ENCODE measurements at places on chromosomes 1 and 21.

- DNase-seq = no peak
These were observed 20.5 kb downstream of the TARBP1 start for GRCh38 chr1:234458352-234459017.

DNA sequence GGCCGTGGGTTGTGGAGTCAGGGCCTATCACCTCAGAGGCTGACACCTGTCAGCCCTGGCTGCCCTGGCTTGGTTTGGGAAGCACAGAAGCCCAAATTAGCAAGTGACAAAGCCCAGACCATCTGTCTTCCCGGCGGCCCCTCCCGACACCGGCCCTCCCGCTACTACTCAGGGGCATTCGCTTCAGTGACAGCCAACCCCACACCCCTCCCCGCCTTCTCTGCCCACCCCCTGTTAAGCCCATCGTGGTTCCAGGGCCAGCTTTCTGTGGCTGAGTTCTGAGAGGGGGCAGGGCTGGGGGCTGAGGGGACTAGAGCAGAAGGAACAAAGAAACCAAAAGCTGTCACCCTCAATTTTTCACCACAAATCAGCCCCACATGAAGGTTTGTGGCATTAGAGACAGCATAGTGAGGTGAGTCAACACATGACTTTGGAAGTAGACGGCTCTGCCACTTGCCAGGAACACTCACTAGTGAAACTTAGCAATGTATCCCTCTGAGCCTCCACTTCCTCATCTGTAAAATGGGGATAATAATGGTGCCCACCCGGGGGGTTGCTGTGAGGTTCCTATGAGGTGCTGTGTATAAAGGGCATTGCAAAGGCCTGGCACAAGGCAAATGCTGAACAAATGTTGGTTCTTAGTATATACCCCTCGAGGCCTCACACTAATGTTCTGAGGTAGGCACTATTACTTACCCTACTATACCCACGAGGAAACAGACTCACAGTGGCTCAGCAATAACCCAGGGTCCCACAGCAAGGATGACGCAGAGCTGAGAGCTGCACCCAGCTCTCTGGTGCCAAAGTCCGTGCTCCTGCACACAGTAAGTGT is 5.2 kb upstream of the TNNI1 start:
- no peak for DNase-seq

- no peak for DNase-seq
These were observed 56.2 kb downstream of the STUM start for GRCh38 chr1:226604560-226605317.

DNA sequence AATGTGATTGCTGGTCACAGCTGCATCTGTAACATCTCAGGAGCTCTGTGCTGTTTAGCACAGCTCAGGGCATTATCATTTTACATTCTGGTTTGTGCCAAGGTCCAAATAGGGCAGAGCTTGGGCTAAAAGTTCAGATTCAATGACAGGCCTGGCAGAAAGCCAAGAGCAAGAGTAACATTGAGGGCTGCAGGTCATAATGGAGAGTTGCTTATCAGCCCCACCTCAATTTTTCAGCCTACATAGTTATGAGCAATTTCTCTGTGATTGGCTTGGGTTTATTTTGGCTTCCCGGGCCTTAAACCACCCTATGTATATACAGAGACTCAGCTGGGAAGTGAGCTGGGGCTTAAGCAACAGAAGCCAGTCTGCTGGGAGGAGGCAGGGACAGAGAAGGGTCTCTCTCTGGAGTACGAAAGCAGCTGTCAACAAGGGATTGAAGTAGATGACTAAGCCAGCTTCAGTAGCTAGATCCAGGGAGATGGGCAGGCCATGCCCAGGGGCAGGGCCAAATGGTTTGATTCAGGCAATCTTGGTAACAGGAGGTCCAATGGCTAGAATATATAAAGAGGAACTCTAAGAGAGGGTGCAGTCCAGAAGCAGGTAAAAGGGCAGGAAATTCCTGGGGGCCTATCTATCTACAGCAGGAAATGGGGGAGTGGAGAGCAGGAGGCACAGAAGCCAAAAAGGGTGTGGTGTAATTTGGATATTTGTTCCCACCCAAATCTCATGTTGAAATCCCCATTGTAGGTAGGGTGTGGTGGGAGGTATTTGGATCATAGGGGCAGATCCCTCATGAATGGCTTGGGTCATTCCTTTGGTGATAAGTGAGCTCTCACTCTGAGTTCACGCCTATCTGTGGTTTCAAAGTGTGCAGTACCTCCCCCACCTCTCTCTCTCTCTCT is 49.0 kb downstream of the BRINP2 start:
- DNase-seq = no peak

GRCh38 chr21:35288238-35288637 is 239.1 kb upstream of the RUNX1 start:
- DNase-seq = no peak

- no peak for DNase-seq
These were observed 55.4 kb downstream of the C1orf185 start for GRCh38 chr1:51157395-51157794.

DNA sequence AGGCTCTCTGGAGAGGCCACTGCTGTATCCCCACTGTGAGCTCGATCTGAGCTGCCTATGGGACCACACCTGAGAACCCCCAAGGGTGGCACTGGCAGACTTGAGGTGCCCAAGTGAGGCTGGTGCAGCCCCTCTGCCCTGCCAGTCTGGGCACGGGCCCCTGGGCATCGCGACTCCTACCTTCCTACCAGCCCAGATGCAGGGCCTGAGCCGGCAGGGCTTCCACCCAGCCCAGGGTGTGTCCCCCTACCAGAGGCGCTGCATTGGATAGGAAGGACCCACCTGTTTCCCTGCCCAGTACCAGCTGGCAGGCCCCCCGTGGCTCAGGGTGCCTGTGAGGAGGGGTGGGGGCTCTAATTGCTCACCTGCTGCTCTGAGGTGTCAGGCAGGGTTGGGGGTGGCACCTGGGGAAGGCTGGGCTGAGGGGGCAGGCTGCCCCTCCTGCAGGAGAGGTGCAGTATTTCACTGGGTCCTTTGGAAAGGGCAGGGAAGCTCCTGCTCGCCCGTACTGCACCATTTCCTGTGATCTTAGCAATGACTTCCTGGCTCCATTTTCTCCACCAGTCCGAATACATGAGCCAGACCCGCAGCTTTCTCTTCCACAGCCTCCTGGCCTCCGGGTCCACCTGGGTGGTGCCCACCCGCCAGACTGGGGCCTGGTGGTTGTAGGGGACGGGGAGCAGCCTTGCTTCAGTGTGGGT is 11.8 kb downstream of the TP73 start:
- no peak for DNase-seq

DNA sequence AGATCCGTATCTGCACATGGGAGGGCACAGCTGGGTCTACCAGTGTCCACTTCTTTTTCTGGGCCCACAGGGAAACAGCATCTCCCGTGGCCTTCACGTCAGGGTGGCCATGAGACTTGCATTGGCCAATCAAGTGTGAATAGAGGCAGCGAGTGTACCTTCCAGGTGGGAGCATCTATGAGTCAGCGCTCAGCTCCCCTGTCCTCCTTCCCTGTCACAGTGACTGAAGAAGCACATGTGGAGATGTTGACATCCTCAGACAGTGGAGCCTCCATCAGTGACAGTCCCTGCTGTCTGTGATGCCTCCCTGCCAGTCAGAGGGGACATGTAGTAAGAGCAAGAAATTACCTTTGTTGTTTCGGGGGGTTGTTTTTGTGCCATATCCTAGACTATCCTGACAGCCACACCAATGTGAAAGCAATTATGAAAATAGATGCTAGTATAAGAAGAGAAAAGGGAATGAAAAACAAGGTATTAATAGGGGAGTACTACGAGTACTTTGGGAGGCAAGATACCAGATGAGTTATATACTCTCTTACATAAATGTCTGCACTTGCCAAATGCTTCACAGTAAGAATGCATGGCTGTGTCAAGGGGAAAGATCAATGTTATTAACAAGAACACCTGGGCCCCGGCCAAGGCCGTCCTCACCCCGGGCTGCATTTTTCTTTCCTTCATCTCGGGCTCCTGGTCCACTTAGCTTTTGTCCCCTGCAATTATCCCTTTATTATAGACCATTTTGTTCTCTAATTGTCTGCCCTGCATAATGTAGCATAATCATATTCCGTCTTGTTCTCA is 86.0 kb downstream of the MATN1 start:
- no peak for DNase-seq

- DNase-seq = no peak
These were observed 2.6 kb upstream of the EEIG2 start for GRCh38 chr1:108557296-108557695.

GRCh38 chr1:115949156-115949555 is 27.2 kb upstream of the SLC22A15 start:
- DNase-seq = no peak

DNA sequence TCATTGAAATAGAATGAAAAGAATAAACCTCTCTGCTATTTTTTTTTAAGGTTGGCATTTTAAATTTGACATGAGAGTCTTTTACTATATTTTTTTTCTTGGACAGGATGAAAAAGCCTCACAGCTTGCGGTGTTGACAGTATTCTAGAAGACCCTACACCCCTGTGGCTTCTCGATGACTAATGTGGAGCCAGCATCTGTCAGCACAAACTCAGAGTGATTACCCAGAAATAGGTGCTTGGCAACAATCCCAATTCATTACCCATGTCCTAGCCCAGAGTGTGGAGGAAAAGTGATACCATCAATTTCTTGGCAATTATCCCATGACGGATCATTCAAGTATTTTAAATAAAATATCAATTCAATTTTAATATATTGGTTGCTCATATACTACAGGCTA is 186.8 kb upstream of the MAP1LC3C start:
- DNase-seq = no peak

GRCh38 chr1:3541936-3542335 is 69.4 kb downstream of the MEGF6 start:
- no peak for DNase-seq

DNA sequence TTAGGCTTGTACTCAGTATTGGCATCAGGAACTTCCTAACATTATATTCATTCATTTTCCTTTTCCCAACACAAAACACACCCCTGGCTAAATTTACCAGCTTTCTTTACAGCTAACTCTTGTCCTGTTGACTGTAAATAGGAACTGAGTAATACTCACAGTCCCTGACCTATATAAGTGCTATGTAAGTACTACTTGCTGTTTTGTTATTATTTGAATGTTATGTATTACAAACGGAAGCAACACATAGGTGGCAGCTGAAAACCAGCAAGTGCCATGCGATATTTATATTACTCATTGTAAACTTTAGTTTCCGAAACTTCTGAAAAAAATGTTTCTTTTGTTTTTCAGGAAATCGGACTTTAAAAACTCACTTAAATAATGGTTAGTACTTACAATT is 21.5 kb downstream of the PTGER3 start:
- DNase-seq = no peak

DNA sequence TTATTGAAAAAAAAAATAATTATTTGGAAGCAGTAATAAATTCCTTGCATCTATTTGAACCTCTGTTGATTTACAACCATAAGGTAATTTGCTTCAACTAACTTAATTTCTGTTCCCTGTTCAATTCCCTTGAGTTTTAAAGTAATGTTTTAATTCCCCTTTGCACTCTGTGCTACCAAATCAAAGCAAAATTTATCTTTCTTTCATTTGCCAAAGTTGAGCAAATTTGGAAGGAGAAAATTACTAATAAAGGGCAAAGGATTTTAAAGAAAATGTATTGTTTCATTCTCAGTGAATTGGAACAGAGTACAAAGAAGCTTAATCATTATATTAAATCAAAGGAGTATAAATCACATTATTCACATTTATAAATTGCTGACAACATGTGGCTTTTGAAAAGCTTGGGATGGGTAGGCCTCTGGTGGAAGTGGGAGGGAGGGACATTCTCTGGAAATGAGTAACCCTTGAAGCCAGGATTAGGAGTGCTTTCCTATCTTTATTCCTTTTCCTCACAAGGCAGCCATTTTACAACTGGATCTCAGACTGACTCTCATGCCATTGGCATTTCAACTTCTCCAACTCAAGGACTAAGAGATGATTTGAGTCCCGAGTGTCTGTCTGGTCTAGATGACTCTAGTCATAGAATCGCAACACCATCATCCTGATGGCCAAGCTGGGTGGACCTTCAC is 331.6 kb upstream of the DUSP10 start:
- no peak for DNase-seq

DNA sequence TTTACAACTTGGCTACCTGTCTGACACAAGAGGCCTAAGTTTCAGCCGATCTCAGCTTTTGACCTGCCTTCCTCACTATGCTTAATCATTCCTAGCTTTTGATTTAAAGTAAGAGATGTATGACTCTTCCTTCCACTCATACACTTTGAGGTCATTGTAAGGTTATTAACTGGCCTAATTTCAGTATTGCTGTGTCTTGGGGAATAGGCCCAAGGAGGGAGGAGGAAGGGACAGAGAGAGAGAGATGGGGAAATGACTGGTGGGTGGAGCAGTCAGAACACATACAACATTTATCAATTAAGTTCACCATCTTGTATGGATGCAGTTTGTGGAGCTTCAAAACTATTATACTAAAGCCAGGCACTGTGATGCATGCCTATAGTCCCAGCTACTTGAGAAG is 28.3 kb upstream of the FAM20B start:
- DNase-seq = no peak

DNA sequence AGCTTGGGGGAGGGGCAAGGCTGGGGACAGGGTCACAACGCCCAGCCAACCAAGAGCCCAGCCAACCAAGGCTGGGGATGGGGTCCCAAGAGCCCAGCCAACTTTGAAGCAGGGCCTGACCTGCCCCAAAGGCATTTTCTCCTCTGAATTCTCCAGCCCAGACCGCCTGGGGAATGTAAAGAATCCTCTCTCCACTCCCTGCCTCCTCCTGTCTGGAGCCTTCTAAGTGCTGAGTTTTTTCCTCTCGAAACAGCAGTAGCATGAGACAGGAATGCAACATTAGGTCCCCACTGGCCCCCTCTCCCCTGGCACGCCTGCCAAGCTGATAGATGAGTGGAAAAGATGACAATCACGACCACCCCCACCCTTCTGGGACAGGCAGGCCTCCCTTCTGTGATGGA is 17.0 kb downstream of the C1orf198 start:
- no peak for DNase-seq

- DNase-seq = no peak
These were observed 120.3 kb downstream of the PPIAL4G start for GRCh38 chr1:148362626-148363438.

DNA sequence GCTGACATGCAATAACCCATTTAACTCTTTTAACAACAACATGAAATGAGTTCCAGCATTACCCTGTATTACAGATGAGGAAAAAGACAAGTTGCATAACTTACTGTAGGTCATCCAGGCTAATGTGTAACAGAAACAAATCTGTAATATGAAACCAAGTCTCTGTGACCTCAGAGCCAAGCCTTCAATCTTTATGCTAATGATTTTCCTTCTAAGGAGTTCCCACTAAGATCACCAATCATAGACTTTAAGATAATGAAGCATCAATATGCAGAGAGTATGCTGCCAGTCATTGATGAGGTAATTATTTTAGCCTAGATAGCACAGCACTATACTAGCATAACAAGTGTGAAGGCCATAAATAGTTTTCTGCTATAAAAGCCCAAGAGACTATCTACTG is 35.6 kb upstream of the RNPC3 start:
- DNase-seq = no peak

DNA sequence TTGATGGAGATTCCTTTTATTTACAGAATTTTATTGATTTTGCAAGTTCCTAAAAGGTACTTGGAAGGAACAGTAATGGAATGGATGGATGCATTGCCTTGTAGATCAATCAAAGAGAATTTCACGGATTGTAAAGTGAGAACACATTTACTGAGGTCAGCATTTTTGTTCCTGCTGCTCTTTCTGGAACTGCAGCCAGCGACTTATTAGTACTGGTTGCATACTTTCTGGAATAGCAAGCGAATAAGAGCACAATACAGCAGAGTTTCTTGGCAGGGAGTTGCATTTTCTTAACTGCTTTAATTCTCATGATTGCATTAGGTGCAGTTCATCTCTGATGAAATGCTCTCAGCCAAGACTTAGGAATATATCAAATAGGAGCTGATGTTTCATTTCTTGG is 106.1 kb upstream of the CHODL start:
- DNase-seq = no peak
